Stimulated activated CD4-positive, alpha-beta T cell treated with anti-CD3 and anti-CD28 coated beads, Interleukin-2, amount 100 ng/mL, for 24 hours (primary cell): ENCODE measurements at places on chromosomes 3 and 15.

- DNase-seq = no peak
Observed at GRCh38 chr3:14151471-14152083, 26.7 kb downstream of the TMEM43 start.

DNA sequence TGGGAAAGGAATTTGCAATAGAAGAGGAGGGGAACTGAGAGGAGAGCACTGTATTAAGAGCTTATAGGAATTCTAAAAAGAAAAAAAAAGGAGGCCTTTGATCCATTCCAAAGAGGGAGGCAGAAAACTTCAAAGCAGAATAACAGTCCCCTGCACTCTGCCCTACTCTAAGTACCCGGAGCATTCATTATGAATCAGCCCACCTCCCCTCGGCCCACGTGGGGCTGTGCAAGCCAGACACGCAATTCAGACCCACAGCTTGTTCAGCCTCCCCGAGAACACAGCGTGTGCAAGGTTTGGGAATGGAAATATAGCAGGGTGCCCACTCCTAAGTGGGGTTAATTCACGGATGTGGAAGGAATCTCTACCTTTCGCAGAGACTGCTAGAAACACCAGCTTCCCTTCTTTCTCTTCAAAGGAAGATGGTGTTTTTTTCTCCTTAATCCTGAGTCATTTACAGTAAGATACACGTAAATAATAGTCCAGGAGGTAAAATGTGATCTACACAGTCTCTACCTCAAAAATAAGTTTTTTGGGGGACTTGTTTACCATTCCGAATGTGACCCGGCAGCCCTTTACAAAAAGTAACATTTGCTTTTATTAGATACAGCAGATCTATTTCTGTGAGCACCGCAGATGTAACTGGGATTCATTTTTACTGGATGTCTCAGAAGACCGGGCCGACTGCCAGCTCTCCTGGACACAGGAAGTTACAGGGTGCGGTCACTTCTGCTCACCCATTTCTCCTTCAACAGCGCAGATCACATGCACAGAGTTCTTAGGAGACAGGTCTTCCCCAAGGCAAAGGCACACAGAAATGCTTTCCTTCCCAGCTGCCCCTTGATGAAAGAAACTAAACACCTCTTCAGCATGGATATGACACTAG, 768.5 kb upstream of the CFAP20DC start:
- no peak for DNase-seq

DNA sequence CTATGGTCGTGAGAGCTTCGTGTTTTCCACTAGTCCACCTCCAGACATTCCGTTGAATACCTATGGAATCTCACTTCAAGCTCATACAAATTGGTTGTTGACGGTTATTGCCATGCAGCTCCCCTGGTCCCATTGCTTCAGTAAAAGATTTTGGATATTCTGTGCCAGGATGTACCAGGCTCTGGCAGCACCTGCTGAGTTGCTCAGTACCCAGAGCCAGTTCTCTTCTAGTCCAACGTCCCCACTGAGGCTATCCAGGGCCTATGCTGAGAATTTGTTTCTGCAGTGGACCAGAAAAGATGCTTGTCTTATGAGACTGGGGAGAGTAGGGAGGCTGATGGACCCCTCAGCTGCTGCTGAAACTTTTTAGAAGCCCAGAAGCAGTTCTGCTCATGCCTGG, 278.9 kb downstream of the FEZF2 start:
- DNase-seq = no peak

DNA sequence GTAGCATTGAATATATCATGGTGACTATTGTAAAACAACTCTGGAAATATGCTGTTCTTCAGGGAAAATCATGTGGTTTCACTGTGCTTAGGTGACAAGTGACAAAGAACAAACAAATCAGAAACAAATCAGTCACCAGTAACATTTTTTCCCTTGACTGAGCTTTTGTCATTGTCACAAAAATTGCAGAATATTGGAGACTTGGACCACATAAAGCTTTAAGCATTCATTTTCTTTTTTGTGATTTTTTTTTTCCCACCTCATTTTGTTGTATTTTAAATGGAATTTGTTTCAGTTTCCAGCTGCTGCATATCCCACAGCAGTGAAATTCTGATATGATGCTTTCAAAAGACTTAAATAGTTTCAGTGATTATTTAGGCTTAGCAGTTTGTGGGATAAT, 1088.4 kb downstream of the OTOL1 start:
- DNase-seq = no peak

DNA sequence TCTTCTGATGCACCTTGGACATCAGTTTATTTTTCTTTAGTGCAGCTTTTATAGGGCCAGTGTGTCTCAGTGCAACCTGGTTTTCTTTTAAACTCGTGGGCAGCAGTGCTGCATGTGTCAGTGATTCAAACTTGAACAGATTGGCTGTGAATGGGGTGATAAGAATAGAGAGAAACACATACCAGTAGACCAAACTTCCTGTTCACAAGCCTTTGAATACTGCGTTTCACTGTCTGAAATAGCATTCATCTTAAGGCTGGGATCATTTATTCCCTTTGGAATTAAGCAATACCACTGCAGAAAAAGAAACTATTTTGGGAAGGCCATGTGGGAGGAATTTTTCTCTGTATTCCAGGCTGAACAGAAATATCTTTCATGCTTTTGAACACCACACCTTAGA, 51.7 kb downstream of the PHLDB2 start:
- DNase-seq = no peak

GRCh38 chr3:168165390-168166269, 69.9 kb upstream of the GOLIM4 start:
- DNase-seq = no peak

DNA sequence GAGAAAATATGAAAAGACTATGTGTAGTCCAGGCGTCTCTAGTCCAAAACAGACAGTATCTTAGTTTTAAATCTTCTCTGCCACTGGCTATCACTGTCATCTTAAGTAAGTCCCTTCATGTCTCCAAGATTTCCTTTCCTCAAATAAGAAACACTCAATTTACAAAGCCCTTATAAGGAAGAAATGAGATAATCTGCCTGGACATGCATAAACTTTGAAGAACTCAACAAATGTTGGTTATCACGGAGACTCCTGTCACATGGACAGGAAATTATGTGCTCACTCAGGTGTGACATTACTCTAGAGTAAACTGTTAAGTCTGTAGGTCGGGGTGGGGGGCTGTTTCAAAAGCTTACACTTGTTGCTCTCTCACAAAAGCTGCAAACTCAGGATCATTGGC, 91.9 kb downstream of the IMPG2 start:
- DNase-seq = no peak

DNA sequence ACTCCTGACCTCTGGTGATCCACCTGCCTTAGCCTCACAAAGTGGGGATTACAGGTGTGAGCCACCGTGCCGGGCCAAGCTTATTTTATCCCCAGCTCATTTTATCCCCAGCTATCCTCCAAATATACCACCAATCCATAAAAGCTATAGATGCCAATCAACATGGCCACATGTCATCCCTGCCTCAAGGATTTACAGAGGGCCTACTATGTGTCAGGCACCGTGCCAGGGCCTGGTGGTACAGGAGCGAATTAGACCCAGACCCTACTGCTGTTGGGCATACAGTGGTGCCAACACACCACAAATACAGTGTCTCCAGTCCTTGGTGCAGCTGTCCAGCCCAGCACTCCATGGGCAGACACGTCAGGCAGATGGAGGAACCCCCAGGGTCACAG, 73.4 kb downstream of the SCN5A start:
- DNase-seq = no peak

GRCh38 chr3:184937611-184938010, 125.6 kb downstream of the VPS8 start:
- no peak for DNase-seq

DNA sequence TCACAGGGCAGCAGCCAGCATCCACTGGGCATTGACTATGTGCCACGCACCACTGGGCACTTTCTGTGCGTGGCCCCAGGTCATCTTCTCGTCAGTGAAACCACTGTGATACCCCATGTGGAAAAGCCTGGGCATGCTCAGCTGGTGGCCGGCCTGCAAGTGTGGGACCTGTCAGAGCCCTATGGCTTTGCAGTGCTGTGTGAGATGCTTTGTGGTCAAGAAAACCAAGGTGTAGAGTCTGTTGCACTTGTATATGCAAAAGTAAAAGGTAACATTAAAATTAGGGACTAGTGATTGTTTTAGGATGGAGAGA, 69.5 kb downstream of the PGPEP1L start:
- DNase-seq = no peak

DNA sequence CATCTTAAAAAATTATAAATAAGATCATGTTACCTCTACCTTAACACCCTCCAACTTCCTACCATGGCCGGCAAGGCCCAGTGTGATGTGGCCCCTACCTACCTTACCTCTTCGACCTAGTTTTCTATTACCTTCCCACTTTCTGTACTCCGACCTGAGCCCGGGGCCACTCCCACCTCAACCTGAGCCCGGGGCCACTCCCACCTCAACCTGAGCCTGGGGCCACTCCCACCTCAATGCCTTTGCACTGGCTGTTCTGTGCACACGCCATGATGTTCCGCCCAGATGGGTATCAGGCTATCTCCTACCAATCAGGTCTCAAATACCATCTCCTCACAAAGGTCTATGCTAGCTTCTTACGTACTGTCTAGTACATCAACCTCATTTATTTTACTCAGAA, 66.8 kb upstream of the XXYLT1 start:
- no peak for DNase-seq

DNA sequence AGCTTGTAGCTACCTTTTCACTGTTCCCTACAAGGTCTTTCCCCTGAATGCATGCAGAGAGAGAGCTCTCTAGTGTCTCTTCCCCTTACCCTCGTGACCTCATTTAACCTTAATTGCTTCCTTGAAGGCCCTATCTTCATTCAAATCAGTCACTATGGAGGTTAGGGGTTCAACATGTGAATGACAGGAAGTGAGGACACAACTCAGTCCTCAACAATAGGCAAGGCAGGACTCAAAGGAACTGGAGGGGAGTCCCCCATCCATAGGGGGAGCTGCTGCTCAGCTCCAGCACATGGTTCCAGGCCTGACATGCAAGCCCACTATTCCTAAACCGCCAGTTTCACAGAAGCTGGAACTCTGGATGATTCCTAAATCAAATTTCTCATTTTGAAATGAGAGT, 33.8 kb upstream of the GYG1 start:
- no peak for DNase-seq

DNA sequence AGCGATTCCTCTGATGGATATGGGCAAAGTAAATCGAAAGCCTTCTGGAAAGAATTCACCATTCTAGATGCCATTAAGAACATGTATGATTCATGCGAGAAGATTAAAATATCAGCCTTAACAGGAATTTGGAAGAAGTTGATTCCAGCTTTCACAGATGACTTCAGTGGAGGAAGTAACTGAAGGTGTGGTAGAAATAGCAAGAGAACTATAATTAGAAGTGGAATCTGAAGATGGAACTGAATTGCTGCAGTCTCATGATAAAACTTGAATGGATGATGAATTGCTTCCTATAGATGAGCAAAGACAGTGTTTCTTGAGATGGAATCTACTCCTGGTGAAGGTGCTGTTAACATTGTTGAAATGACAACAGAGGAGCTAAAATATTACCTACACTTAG, 30.1 kb upstream of the TBC1D23 start:
- no peak for DNase-seq

DNA sequence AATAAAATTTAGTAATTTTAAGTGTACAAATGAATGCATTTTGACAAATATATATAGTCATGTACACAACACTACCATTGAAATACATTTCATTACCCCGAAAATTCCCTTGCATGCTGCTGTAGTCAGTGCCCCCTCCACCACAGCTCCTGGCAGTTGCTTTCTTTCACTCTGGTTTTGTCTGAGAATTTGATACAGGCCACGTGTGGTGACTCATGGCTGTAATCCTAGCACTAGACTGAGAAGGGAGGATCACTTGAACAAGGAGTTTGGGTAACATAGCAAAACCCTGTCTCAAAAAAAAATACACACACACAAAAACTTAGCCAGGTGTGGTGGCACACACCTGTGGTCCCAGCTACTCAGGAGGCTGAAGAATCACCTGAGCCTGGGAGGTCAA, 65.4 kb downstream of the TFRC start:
- no peak for DNase-seq

- no peak for DNase-seq
Observed at GRCh38 chr3:192128922-192129321, 598.4 kb downstream of the FGF12 start.

GRCh38 chr15:55164284-55164683, 32.5 kb downstream of the RSL24D1 start:
- DNase-seq = no peak

GRCh38 chr3:194667363-194667762, 4.6 kb downstream of the LSG1 start:
- DNase-seq = no peak

DNA sequence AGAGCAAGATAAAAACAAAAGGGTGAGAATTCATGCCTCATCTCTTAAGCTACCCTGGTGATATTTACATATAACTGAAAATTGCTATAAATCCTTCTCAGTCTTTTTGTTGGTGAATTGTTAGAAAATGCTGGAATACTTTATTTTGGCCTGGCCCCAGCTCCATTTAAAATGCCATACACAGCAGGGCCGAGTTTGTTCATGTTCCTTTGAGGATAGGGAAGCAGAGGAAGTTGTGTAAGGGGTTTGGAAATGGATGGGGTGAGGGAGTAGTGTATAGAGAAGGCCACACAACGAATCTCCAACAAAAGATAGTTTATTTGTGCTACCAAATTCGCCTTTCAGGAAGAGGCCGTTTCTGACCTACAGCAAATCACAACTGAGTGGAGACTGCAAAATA, 78.6 kb upstream of the ADAMTS9 start:
- DNase-seq = no peak

DNA sequence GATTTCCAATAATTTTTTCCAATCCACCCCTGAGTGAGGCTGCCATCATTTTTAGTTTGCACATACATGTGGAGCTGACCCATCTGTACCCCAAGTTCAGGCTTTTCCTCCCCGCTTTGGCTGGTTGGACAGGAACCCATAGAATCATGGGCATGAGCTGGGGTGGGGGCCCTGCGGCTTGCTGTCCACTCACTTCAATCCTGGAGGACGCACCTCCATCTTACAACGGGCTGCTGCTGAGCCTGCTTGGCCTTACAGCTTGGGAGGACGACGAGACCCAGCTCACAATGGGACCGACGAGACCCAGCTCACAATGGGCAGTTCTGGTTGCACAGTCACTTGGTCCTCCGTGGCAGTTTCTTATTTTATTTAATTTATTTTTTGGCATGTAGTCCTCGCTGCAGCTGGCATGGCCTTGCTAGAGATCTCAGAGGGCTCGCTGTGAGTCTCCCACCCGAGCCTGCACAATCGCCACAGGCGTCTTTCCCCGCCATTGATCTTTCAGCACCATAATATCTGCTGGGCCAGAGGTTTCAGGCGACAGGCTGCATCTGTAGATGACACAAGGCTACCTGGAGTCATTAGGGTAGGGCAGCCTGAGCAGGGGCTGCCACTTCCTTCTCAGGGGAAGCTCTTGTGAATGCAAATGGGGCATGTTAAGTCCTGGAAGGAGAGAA, 19.6 kb upstream of the EPHB3 start:
- no peak for DNase-seq
